ENCODE measurements at places on chromosomes 13 and 19.

GRCh38 chr13:64910096-64910495 is 2320.0 kb downstream of the PCDH9 start:
- no peak for DNase-seq

GRCh38 chr19:48244281-48244680 is 11.4 kb downstream of the CARD8 start:
- no peak for DNase-seq

- no peak for DNase-seq
These were observed 33.0 kb upstream of the ADGRE5 start for GRCh38 chr19:14347999-14348889.

- peak; percentile 87 for DNase-seq
These were observed 10.9 kb downstream of the SLC46A3 start for GRCh38 chr13:28707629-28708427.

GRCh38 chr13:45341799-45342500 is 967 bp upstream of the TPT1 start:
- no peak for DNase-seq

GRCh38 chr13:98022210-98022609 is 68.7 kb downstream of the IPO5 start:
- no peak for DNase-seq

DNA sequence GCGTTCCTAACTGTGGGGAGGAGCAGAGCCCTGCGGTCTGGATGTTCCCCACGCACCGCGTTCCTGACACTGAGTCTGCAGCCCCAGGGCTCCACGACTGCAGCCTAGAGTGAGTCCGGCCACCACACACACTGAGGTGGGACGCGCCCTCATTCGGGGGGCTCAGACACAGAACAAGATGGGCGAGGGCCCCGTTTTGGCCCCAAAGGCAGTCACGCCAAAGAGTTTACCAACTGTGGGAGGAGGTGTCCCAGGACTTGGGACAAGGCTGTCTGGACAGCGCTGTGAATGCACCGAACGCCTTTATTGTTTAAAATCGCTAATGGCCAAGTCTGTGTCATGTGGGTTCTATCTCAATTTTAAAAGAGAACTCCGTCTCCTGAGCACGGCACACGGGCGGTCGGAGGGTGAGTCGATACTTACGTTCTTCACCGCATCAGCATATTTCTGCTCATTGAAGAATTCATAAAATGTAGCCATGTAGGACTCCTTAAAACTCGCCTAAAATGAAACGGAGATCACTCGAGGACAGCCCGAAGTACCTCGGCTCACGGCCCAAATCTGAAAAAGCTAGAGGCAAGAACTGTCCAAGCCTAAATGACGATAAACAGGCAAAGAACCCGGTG is 35.2 kb upstream of the C13orf46 start:
- DNase-seq: no peak

DNA sequence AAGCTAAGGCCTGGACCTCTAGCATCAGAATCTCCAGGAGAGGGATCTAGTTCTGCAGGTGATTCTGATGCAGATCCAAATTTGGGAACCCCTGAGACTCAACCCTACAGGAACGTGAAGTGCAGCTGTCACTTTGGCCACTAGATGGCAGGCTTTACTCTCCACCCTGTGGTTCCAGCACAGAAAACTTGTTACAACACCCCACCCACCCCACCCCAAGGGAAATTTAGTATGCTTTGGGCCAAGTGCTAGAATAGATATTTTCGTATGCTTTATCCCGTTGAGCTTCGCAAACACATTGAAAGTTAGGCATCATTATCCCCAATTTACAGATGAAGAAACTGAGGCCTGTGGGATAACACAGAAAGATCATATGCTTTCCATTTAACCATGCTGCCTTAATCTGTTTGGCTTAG is 232.0 kb downstream of the B3GLCT start:
- DNase-seq: no peak

Measured in HFF-Myc (cell line).